ENCODE measurements at places on chromosomes 16 and 17.

- DNase-seq, result no peak
Measured at GRCh38 chr16:58016840-58017446, 8.6 kb upstream of the MMP15 start.

- DNase-seq, result no peak
Measured at GRCh38 chr16:85370881-85371651, 242.1 kb upstream of the GSE1 start.

- no peak for DNase-seq
Measured at GRCh38 chr16:14322186-14322585, 251.1 kb downstream of the MRTFB start.

GRCh38 chr16:57084257-57084770, 8.1 kb upstream of the CPNE2 start:
- peak; percentile 69 for DNase-seq

- no peak for DNase-seq
Measured at GRCh38 chr17:76845541-76846017, 22.6 kb upstream of the MGAT5B start.

GRCh38 chr17:39564211-39564848, 43.4 kb downstream of the NEUROD2 start:
- no peak for DNase-seq

GRCh38 chr16:25823891-25824290, 132.1 kb downstream of the HS3ST4 start:
- DNase-seq, result no peak

DNA sequence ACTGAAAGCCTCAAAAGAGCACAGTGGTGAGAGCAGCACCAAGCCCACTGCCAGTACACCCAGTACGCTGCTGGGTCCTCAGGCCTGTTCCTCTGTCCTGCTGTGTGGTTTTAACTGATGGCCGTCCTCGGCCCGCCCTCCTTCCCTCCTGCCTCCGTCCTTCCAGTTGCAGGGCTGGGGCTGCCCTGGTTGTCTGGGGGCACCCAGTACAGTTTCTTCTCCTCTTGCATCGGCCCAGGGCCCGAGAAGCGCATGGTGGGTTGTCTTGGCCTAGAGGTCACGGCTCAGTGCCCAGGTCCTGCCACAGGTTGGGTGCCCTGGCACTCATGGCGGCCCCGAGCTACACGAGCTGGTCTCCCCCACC, 70.8 kb upstream of the KCTD5 start:
- DNase-seq, result no peak

GRCh38 chr17:48597528-48597777, 3.9 kb upstream of the HOXB5 start:
- DNase-seq, result no peak

DNA sequence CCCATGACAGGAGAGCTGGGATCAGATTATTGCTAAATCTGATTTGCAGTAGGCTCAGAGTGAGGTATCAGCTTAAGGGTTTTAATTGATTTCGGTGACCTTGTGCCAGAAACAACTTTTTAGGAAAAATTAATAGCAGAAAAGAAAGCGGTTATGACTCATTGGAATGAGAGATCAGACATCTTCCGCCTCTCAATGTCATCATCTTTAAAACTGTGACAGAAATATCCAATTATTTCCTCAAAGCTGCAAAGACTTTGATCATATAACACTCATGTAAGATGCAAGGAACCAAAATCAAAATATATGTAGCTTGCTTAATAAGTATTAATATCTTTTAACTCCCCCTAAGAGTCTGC, 190.1 kb upstream of the FOXF1 start:
- no peak for DNase-seq

DNA sequence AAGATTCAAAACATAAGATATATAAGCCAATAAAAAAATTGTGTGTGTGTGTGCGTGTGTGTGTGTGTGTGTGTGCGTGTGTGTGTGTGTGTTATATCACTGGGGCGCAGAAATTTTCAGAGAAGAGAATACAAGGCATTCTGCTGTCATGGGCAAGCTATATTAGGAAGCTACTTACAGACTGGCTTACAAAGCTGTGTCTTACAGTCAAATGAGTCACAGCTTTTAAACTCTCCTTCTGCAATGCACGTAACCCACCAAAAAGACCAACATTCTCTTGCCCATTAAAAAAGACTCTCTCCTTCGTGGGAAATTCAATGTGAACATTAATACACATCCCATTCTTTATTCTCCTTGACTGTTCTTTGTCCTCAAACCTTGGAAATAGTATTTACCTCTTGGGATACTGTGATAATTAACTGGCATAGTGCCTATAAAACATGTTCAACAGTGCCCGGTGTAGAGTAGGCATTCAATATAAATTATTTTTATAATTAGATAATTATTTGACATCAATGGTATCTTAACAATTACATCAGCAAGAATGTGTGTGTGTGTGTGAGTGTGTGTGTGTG, 860.4 kb upstream of the SOX9 start:
- DNase-seq, result no peak

DNA sequence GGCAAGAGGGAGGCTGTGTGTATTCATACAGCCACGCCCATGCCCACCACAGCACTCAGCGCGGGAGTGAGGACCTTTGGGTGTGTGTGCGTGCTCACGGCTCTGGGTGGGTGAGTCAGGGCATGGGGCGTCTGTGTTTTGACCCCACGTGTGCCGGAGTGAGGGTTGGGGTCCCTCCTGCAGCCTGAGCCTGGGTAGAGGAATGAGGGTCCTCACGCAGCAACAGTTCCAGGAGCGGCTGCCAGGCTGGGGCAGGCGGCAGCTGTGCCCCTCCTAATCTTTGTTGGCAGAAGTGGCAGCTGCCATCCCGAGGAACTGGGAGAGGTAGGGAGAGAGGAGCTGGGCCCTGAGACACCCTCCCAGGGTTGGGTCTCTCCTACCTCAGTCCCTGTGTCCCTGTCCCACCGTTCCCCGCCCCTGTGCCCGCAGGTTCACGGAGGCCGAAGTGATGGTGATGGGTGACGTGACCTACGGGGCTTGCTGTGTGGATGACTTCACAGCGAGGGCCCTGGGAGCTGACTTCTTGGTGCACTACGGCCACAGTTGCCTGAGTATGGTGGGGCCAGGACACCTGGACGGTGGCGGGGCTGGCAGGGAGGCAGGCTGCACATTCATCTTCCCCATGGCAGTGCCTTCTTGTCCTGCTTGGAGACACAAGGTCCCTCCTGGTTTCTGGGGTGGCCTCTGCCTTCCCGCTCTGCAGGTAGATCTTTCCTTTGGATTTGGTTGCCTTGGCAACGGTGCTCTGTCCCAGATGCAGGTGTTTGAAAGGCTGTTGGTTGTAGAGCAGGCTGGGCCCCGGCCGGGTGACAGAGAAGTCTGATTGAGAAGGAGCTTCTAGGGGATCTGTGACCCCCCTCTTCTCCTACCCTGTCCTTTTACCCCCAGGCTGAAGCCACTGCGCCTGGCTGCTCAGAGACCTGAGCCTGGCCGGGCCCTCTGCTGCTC, 5.9 kb downstream of the DPH1 start:
- no peak for DNase-seq

- no peak for DNase-seq
Measured at GRCh38 chr16:77931058-77931457, 91.3 kb upstream of the CLEC3A start.

- DNase-seq, result no peak
Measured at GRCh38 chr17:69575346-69575761, 160.9 kb downstream of the MAP2K6 start.

GRCh38 chr16:76343769-76344168, 66.6 kb downstream of the CNTNAP4 start:
- DNase-seq, result no peak

DNA sequence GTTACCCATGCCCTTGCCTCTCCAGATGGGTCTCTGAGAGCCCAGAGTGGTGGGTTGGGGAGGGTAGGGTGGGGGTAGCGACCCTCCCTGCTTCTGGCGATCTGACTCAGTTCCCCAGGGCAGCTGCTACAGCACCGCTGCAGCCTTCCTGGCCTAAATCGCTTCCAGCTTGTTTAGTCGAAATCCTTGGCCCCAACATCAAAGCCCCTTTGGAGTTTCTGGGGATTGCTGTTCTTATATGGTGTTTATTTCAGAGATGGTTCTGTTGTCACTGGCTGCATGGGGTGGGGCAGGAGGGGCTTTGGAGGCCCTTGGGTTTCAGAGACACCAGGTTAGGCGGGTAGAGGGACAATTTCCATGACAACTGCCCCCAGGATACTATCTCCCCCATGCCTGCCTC, 35.9 kb downstream of the FZD2 start:
- no peak for DNase-seq

GRCh38 chr17:73783945-73784603, 139.8 kb upstream of the SDK2 start:
- DNase-seq, result no peak

DNA sequence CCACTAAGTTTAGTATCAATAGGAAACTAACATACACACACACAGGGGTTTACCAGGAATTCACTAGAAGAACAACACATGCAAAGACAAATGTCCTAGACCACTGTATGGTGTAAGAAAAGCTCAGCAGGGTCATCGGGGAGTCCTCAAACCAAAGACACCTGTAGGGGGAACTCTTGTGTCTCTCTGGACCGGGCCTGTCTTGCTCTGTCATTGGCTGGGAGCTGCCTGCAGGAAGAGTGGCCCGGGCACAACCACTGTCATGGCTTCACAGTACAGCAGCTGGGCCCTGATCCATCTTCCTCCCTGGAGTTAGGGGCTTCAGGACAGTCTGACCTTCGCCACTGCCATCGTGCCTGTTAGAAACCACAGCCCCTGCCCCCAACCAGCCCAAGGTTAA, 263.6 kb upstream of the DYNLRB2 start:
- no peak for DNase-seq

DNA sequence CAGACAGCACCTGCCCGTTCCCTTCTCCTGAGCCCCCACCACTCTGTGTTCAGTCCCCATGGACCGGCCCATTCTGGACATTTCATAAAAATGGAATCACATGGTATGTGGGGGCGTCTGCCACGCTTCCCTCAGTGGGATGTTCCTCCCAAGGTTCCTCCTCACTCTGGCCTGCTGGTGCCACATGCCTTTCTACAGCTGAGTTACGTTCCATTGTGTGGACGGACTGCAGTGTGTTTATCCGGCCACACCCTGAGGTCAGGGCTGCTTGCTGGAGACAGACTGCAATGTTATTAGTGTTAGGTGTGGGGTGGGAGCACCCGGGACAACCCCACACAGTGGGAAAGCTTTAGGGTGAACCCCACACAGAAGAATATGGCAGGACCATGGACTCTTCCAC, 5.9 kb upstream of the AATK start:
- no peak for DNase-seq

DNA sequence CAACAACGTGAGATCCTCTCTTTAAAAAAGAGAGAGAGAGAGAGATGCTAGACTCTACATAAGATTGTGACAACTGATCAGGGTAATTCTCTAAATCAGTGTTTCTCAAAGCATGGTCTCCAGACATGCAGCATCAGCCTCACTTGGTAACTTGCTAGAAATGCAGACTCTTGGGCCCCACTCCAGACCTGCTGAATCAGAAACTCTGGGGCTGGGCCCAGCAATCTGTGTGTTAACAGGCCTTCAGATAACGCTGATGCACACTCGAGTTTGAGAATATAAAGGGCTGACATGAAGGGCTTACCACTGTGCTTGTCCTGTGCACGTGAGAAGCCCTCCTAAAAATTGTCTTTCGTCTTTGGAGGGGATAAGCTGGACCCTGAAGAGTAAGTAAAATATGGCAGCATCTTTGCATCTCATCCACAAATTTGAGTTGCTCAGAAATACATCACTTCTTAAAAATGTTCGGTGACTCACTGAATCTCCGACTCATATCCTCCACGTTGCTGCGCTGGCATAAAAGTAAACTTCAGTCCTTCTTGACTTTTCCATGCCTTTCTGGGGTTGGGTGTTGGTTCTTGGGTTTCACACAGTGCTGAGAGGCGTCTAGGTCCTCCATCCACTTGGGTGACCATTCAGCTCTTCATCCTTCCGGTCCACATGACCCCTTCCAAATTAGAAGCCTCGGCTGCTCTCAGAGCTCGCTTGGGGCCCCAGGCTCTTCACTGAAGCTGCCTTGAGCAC, 26.1 kb upstream of the KDM8 start:
- DNase-seq, result no peak

GRCh38 chr17:72726936-72727335, 365.6 kb downstream of the SLC39A11 start:
- DNase-seq, result peak; percentile 92

- DNase-seq, result no peak
Measured at GRCh38 chr17:66809408-66809807, 25.5 kb upstream of the CACNG5 start.

DNA sequence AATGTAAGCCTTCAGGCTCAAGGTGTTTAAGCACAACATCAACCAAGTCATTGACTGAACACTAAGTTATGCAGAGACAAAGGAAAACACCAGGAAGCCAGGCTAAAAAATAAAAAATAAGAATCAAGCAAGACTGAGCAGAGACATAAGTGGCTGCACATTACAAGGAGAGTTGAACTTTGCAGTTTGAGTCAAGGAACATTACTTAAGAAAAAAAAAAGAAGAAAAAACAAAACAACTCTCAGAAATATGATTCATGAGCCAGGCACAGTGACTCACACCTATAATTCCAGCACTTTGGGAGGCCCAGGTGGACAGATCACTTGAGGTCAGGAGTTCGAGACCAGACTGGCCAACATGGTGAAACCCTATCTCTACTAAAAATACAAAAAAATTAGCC, 168.1 kb downstream of the C16orf95 start:
- no peak for DNase-seq

DNA sequence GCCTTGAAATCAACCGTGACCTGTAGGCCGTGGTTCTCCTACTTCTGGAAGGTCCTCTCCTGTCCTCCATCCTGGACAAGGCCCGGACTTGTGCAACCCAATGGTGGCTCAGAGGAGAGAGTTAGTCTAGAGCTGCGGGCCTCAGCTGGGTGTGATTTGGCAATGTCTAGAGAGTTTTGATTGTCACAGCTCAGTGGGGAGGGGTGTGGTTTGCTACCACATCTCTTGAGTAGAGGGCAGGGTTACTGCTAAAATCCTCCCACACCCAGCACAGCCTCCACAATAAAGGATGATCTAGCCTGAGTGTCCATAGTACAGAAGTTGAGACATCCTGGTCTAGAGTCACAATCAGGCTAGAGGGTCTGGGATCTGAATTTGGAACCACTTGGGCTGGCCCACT, 40.3 kb downstream of the MYH13 start:
- DNase-seq, result no peak

- no peak for DNase-seq
Measured at GRCh38 chr16:78211020-78211599, 111.7 kb downstream of the WWOX start.

GRCh38 chr17:81683208-81683583, 401 bp downstream of the ARL16 start:
- DNase-seq, result no peak

DNA sequence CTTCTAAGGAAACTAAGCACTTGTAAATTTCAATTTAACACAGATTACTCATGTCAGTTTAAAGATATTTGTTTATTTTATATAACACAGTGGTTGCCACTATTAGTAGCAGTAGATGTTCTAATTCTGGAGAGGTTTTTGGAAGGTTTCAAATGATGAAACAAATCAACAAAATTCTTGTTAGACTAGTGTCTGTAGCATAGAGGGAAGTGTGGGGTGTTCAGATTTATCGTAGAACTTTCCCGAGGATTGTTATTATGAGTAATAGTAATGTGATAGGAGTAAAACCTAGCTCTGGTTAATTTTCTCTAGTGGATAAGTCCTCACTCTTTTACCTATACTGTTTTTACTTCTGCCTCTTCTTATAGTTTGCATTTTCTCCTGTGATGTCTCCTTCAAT, 6.3 kb downstream of the GAN start:
- no peak for DNase-seq

GRCh38 chr17:76883744-76884525, 15.7 kb downstream of the MGAT5B start:
- no peak for DNase-seq

- DNase-seq, result no peak
Measured at GRCh38 chr17:19384723-19385391, 2.1 kb downstream of the MFAP4 start.

- peak; percentile 12 for DNase-seq
Measured at GRCh38 chr16:19524616-19525384, 1.1 kb downstream of the CCP110 start.

Data from MM.1S (cell line).